Endothelial cell of umbilical vein (primary cell): ENCODE measurements at places on chromosomes 7 and 10. TPM values are rescaled to one million over a fixed set of nuclear protein-coding genes. Genes with fewer than 3 reads are reported as not detected.
A peak's percentile ranks its signal among the peaks of the same experiment; 100 is the strongest.

Gene CHN2
- 0.56 and 1.4 TPM in 2 replicates for polyA plus RNA-seq

Gene FBXO24
- polyA plus RNA-seq, result 0.16 and 0.37 TPM in 2 replicates

Gene GHRHR
- polyA plus RNA-seq, result not detected in 2 replicates

Gene DYNC1I1
- polyA plus RNA-seq, result 1.8 and 2.0 TPM in 2 replicates

Gene IRF5
- polyA plus RNA-seq, result 0.36 and 0.46 TPM in 2 replicates

Gene ADAM22
- polyA plus RNA-seq, result 0.19 and 0.33 TPM in 2 replicates

Gene MLXIPL
- not detected in 2 replicates for polyA plus RNA-seq

Gene CALHM3
- not detected in 2 replicates for polyA plus RNA-seq

Gene FOXI2
- polyA plus RNA-seq, result not detected in 2 replicates

Gene FAM237B
- not detected in 2 replicates for polyA plus RNA-seq

DNA sequence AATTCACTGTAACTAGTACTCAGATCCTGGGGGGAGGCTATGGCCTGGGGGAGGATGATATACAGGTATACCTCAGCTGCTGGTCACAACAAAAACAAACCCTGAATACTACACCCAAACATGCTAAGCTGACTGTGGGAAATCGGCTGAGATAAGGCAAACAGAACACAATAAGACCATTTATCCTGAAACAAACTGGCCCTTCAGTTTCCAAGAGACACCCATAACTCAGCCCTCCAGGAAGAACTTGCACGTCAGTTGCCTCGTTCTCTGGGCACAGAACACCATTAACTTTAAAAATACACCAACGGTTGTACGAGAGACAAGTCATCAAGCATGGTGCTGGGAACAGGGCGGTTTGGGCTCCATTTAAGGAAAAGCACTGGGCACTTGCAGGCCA, 24.1 kb upstream of the KCNMA1 start:
- DNase-seq, result no peak

DNA sequence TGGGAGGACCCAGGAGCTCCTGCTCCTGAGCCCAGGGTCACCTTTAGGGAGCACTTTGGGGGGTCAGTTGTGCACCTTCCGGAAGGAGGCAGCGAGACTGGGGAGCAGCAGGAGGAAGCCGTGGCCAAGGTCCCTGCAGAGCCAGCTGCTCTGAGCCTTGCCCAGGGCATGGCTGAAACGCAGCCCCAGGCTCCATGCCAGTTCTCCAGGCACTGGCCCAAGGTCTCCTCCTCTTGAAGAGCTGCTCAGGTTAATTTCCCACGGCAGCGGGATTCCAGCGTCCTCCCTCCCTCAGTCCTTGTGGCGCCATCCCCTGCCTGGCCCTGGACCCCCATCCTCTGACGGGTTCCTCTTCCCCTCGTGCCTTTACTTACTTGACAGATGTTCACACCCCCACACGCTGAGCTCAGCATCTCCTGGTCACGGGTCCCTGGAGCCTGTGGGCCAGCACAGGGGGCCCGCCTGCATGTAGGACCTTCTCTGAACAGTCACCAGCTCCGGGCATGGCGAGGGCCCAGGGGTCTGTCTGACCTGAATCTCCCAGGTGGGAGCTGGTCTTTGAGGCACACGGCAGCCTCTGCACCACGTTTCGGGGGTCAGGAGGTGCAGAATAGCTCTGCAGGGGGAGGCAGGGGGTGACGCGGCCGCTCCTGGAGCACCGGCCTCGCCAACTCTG, 16.7 kb upstream of the CFAP46 start:
- no peak for DNase-seq

GRCh38 chr7:107643938-107644308, 16.7 kb upstream of the SLC26A4 start:
- DNase-seq, result peak; percentile 16

DNA sequence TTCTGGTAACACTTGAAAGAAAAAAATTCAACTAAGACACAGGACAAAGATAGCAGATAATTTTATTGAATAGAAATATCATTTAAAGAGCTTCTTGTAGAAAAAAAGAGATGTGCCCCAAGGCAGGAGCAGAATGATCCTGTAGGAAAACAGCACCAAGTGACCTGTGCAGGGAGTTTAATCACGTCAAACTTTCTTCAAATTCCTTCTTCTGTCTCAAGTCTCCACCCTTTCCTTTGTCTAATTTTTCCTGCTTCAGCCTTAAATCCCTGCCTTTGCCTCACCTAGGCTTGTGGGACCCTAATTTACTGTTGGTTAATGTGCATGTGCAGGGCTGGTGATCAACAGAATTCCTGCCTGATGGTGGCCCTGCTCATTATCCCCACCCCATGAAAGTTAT, 481.4 kb downstream of the IPMK start:
- DNase-seq, result no peak

GRCh38 chr10:21090609-21091082, 193.5 kb upstream of the NEBL start:
- no peak for DNase-seq

DNA sequence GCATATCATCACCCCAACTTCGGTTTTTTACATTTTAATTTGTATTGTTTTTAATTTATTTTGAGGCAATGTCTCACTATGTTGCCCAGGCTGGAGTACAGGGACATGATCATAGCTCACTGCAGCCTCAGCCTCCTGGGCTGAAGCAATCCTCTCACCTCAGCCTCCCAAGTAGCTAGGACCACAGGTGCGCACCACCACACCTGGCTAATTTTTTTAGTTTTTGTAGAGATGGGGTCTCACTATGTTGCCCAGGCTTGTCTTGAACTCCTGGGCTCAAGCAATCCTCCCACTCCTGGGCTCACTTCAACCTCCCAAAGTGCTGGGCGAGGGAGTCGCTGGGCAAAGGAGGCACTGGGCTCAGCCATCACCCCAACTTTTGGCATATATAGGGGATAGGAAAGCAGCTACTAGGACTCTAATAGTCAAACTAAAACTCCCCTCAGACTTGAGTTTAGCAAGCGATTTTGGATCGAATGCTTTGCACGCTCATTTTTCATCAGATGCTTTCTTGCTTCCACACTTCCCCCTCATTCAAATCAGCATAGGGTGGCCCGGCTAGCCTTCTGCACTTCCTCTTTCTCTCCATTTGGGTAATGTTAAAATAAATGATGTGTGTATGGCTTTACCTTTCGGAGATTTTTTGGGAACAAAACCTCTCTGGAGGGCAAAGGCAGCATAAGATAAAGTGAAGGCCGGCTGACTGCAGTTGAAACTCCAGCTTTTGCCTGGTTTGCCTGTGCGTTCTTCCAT, 20.8 kb upstream of the NMT2 start:
- no peak for DNase-seq

- DNase-seq, result no peak
These were observed 23.3 kb downstream of the PRPS1L1 start for GRCh38 chr7:18004372-18004771.

DNA sequence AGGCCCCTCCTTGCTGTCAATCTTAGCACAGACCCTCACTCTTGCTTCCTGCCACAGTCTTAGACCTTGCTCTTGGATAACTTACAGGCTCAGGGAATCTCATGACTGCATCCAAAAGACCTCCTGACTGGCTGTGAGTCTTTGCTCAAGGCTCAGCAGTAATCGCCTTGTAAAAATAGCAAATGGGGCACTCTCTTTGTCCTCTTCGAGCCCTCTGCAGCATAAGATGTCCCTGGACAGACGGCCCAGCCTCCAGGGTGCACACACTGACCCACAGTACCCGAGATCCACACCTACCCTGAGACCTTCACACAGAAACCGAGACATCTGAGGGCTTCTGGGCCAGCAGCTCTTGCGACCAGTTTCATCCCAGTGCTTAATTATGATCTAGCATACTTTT, 65.9 kb upstream of the DDC start:
- DNase-seq, result no peak

- no peak for DNase-seq
These were observed 23.4 kb upstream of the ZC3HAV1 start for GRCh38 chr7:139132887-139133286.

- DNase-seq, result peak; percentile 55
These were observed 12.5 kb upstream of the DDIT4 start for GRCh38 chr10:72260976-72261783.

DNA sequence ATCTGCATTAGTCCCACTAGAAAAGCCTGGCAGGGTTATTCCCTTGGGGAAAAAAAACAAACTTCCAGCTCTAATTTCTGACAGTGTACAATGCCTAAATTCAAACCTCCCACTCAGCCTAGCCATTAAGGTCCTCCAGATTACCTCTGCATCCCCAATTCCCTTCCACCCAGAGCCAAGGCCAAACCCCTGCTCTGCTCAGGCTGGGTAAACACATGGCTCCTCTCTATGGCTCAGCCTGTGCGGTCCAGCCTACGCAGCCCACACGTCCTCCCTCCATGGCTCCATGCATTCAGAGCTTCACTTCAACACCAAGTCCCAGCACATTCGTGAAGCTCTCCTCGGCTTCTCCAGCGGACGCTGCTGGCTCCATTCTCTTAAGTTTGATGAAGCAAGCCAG, 5.2 kb downstream of the DLG5 start:
- DNase-seq, result no peak

DNA sequence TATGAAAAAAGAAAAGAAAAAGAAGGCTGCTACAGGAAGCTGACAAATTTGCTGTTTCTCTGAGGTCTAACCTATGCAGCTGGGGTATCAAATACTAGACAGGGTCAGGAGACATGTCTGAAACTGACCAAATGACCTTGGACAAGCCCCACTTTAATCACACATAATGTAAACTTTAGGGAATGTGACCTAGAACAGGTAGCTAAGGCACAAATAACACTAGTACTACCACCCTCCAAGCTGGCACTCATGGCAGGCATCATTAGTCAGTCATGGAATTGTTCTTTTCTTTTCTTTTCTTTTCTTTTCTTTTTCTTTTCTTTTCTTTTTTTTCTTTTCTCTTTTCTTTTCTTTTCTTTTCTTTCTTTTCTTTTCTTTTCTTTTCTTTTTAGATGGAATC, 250.4 kb downstream of the KCNMA1 start:
- DNase-seq, result no peak

GRCh38 chr10:80421050-80421706, 12.8 kb downstream of the PRXL2A start:
- no peak for DNase-seq

GRCh38 chr10:96619120-96619519, 32.3 kb upstream of the TM9SF3 start:
- DNase-seq, result no peak

GRCh38 chr7:50595491-50596102, 30.4 kb upstream of the DDC start:
- DNase-seq, result peak; percentile 29

DNA sequence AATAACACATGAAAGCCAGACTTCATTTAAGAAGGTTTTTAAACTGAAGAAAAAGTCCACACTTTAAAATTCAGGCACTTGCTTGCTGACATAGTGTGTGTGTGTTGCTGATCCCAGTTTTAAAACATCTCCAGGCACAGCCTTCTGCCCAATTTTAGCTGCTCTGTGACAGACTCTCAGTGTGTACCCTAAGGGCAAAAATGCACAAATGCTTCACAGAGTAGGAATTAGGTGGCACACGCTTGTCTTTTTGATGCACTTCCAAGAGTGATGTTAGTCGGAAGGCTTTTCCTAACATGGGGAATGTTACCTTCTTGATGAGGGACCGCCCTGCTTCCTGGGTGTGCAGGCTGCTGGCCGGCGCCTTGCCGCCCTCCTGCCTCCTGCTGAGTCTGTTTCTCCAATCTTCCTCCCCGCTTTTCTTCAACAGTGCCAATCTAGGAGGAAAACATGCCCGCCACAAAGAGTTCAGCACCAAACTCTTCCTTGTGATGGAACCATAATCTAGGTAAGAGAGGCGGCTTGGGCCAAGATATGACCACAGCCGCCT, 122.3 kb downstream of the SVIL start:
- no peak for DNase-seq

DNA sequence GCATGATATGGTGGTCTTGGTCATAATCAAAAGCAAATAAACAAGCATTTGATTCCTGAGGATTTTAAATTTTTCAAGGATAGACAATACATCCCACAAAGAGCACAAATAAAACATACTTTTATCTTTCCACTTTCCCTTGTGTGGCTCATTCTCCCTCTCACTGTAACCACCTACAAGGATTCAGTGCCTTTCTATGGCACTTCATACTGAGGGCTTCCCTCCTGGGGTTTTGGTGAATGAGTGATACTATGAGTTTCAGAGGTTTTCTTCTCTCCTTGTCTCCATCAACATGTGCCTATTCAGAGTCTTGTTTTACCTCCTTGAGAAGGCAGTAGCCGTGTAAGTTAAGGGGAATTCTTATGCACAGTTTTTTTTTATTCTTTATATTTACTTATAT, 296.0 kb upstream of the TEX47 start:
- DNase-seq, result no peak

GRCh38 chr10:72124381-72124780, 36.0 kb upstream of the SPOCK2 start:
- DNase-seq, result no peak

GRCh38 chr10:98664329-98665042, 217.8 kb upstream of the HPS1 start:
- peak; percentile 18 for DNase-seq

DNA sequence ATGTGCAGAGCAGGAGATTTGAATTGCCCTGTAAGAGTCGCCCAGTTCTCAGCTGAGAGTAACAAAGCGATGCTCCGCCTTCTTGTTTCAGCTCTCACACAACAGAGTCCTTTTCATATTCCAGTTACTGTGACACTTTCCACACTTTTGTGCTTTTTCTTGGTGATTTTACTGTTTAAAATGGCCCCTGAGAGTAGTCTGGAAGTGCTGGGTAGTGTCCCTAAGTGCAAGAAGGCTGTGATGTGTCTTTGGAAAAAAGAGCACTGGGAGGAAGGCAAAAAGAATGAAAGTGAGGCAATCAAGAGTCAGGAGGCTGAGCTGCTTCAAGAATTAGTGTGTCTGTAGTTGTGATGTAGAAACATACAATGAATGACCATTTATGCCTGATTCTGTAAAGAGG, 201.2 kb upstream of the SEMA3E start:
- no peak for DNase-seq

GRCh38 chr7:21134631-21135030, 293.3 kb upstream of the SP4 start:
- DNase-seq, result no peak

GRCh38 chr10:11756766-11757315, 14.7 kb downstream of the ECHDC3 start:
- DNase-seq, result no peak

- no peak for DNase-seq
These were observed 46.7 kb downstream of the COBL start for GRCh38 chr7:51269911-51270310.

GRCh38 chr10:46234431-46235060, 52.3 kb upstream of the ANTXRL start:
- DNase-seq, result no peak

DNA sequence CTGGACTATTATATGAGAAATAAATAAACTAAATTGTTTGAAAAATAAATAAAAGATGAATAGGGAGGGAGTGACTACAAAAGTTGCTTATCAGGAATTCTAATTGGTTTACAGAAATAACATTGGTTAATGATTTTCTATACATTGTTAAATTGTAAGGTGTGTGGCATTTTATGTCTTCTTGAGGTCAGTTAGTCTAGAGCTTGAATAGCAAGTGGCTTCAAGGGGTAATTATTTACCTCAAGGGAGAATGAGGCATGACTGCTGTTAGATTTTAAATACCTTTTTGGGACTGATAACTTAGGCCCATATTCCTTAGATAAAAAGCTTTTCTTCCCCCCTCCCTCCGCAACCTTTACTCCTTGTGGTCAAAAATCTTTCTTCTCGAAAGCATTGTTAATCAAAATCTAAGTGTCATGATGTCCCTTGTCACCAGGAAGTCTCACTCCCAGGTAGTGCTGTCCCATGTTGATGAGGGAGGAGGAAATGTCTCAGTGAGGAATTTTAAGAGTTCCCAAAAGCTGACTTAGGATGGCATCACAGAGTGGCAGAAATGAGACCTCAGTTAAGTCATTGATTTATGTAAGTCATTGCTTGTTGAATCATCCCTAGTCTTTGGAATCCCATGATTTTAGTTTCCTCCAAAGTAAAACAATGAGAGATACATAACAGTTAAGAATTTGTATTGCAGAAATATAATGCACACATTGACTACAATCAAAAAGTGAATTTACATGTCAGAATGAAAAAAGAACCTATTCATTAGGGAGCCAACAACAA, 71.5 kb downstream of the MAPK8 start:
- no peak for DNase-seq
